ENCODE measurements at places on chromosomes 1 and 21. TPM values are rescaled to one million over a fixed set of nuclear protein-coding genes. Genes with fewer than 3 reads are reported as not detected.

The NOS1AP gene
- total RNA-seq = 1.8 TPM

The NMNAT1 gene
- 14.9 TPM for total RNA-seq

The CRYZL1 gene
- 21.6 TPM for total RNA-seq

The TTC39A gene
- 14.0 TPM for total RNA-seq

The COL24A1 gene
- 1.4 TPM for total RNA-seq

The C1orf53 gene
- total RNA-seq = 5.1 TPM

The HAX1 gene
- total RNA-seq = 112 TPM

The LCE1D gene
- not detected for total RNA-seq

The SELL gene
- total RNA-seq = 3.0 TPM

The TSPEAR gene
- total RNA-seq = 0.39 TPM

The C1orf116 gene
- 0.10 TPM for total RNA-seq

The ZNF670 gene
- 1.5 TPM for total RNA-seq

The PRAMEF4 gene
- not detected for total RNA-seq

The UHMK1 gene
- 27.4 TPM for total RNA-seq

The CCDC185 gene
- 0.12 TPM for total RNA-seq

The TNFSF18 gene
- total RNA-seq = not detected

The NECAP2 gene
- total RNA-seq = 23.7 TPM

The NR1I3 gene
- not detected for total RNA-seq

The CIART gene
- 14.1 TPM for total RNA-seq

The LPAR3 gene
- 22.1 TPM for total RNA-seq

The GBP6 gene
- total RNA-seq = 0.08 TPM

The KMO gene
- total RNA-seq = 0.39 TPM
